Activated CD4-positive, alpha-beta memory T cell treated with anti-CD3 and anti-CD28 coated beads for 36 hours (primary cell): ENCODE measurements at places on chromosomes 7 and 10. TPM values are rescaled to one million over a fixed set of nuclear protein-coding genes. Genes with fewer than 3 reads are reported as not detected.

GOLGA7B gene
- 0.86 TPM for total RNA-seq

BHLHA15 gene
- total RNA-seq, result not detected

GDF2 gene
- not detected for total RNA-seq

GRM3 gene
- total RNA-seq, result not detected

STN1 gene
- total RNA-seq, result 56.1 TPM

GRCh38 chr10:17432723-17433122, 21.7 kb downstream of the ST8SIA6 start:
- no peaks in the 10 kb centered on the region for H3K36me3 ChIP-seq
- H3K4me1 ChIP-seq, result peaks cover 32% of the 10 kb centered on the region
- no peak overlapping the region for H3K27ac ChIP-seq
- DNase-seq, result no peak

GRCh38 chr7:100428967-100429636, 529 bp upstream of the MEPCE start:
- H3K4me3 ChIP-seq, result peak overlapping the region; percentile 98
- H3K27me3 ChIP-seq, result peaks cover 8% of the 10 kb centered on the region
- H3K27ac ChIP-seq, result peak overlapping the region; percentile 100
- DNase-seq, result peak; percentile 100

DNA sequence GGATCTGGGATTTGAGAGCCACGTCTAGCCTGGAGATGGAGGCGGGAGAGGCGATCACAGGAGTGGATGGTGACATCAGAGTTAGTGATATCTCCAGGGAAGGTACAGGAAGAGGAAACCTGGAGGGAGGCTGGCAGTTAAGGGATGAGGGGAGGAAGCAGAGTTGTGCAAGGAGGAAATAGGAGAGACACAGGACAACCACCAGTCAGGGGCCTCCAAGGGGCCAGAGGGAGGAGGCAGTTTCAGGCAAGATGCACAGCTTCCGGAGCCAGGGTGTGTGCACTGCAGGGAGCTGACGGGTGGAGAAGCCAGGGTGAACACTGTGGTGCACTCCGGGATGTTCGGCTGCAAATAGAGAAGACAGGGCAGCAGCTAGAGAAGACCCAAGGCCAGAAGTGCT, 141.2 kb downstream of the GLI3 start:
- no peaks in the 10 kb centered on the region for H3K4me1 ChIP-seq
- no peaks in the 10 kb centered on the region for H3K36me3 ChIP-seq
- no peaks in the 10 kb centered on the region for H3K27me3 ChIP-seq

NXPH1 gene
- total RNA-seq, result not detected

DNA sequence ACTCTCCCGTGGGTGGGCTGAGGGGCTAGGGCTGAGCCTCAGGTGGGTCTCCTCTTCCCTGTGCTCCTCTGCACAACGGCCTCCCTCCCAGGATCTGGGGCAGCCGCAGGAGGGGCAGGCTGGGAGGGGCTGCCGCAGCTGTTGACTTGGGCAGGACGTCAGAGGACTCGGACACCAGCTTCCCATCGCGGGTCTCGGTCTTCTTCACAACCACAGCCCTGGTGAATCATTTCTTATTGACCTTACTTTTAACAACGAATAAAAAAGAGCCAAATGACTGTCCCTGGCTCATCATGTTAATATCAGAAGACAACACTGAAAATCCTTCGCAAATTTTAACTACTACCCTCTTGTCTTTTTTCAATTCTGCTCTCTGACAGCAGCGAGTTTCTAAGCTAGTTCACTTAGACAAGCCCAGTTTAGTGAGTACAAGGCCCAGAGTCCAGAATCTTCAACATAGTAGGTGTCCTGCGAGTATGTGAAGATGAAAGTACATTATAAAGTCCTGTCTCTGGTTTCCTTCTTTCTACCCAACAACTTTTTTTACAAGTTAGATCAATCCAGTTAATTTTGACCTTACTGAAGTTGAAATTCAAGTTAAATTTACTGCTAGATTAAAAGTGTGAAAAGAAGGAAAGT, 32.4 kb downstream of the CTNNA3 start:
- H3K27me3 ChIP-seq, result no peaks in the 10 kb centered on the region
- H3K4me1 ChIP-seq, result no peaks in the 10 kb centered on the region
- H3K4me3 ChIP-seq, result no peak overlapping the region
- no peaks in the 10 kb centered on the region for H3K36me3 ChIP-seq
- no peak for DNase-seq

GRCh38 chr10:68087685-68088401, 12.8 kb upstream of the HERC4 start:
- no peak for DNase-seq
- peaks cover 10% of the 10 kb centered on the region for H3K4me1 ChIP-seq
- no peak overlapping the region for H3K27ac ChIP-seq
- H3K27me3 ChIP-seq, result no peaks in the 10 kb centered on the region
- H3K4me3 ChIP-seq, result no peak overlapping the region

- no peak for DNase-seq
- H3K4me3 ChIP-seq, result peak within 1 kb of the TSS; percentile 38
- H3K36me3 ChIP-seq, result no peaks in the 10 kb centered on the region
- no peak within 1 kb of the TSS for H3K27ac ChIP-seq
- peaks cover 13% of the 10 kb centered on the region for H3K4me1 ChIP-seq
Observed at GRCh38 chr7:132575982-132576720, at the start of gene PLXNA4. Gene PLXNA4, minus strand, starts transcription at chr7:132576470. Its CDS starts 67,777 bp downstream, at chr7:132508693.

TAS2R41 gene
- total RNA-seq, result not detected

MACROH2A2 gene
- total RNA-seq, result 4.8 TPM

DNA sequence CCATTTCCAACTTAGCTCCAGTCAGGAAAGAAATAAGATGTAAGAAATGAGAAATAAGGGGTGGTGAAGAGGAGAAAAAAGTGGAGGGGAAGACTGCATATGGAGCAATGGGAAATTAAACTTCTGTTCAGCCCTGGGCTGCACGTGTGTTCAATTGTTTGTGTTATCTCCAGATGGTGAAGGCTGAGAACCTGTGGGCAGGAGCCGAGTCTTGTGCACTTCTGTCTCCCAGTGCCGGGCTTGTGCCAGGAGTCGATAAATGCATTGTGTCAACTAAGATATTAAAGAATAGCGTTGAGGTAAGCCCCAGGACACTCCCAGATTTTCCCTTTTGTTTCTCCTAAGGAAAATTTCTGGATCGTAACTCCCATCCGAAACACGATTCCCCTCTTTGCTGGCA, 98.2 kb downstream of the PRLHR start:
- peaks cover 15% of the 10 kb centered on the region for H3K27me3 ChIP-seq
- H3K4me1 ChIP-seq, result no peaks in the 10 kb centered on the region
- no peaks in the 10 kb centered on the region for H3K36me3 ChIP-seq

SPAM1 gene
- not detected for total RNA-seq

GRCh38 chr10:74034301-74034700, 36.4 kb downstream of the VCL start:
- H3K27ac ChIP-seq, result peak overlapping the region; percentile 35
- no peak overlapping the region for H3K4me3 ChIP-seq
